ENCODE measurements at places on chromosomes 2 and 18.

DNA sequence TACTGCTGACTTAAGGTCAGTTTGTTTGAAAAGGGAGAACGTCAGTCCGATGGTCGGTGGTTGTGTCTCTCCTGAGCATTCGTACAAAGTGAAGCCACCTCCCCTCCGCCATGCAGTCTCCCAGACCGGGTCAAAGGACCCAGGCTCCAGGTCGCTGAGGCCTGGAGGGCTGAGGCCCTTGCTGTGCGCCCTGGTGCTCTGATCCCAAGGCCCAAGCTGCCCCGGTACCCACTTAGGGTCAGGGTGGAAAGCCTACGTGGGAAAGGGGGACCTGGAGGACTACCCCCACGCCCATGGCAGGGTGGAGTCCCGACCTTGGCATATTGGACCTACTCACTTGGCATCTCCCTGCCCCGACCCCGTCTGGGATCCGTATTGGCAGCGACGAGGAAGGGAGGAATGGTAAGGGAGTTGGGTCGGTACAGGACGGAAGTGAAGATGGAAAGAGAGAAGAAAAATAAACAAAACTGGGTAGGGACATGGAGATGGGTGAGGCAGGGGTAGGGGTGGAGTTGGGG is 8.0 kb upstream of the SIX3 start:
- DNase-seq = no peak

GRCh38 chr18:45755934-45756333 is 32.0 kb downstream of the SLC14A1 start:
- no peak for DNase-seq

GRCh38 chr18:73597832-73598615 is 549.6 kb downstream of the FBXO15 start:
- no peak for DNase-seq

DNA sequence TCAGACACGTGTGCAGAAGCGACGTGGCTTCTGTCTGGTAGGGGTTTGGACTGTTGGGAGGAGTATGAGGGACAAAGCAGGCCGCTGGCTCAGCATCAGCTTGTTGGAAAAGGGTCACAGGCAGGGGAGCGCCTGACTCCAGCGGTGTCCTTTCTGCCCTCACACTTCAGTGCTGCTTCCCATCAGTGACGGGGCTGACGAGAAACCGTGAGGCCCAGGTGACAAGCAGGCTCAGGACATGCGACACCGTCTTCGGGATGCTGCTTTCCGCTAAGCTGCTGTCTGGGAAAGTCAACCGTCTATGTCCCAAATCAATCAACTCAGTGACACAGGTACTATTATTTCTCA is 90.5 kb downstream of the USP40 start:
- no peak for DNase-seq

- no peak for DNase-seq
Measured at GRCh38 chr2:102803041-102803896, 41.4 kb downstream of the TMEM182 start.

- DNase-seq = no peak
Measured at GRCh38 chr2:11073251-11073650, 82.0 kb upstream of the SLC66A3 start.

GRCh38 chr18:55400081-55400480 is 187.9 kb downstream of the TCF4 start:
- no peak for DNase-seq

Data from stimulated activated CD4-positive, alpha-beta T cell treated with anti-CD3 and anti-CD28 coated beads, Interleukin-4, amount 100 ng/mL, for 4 hours (primary cell).